ENCODE measurements at places on chromosomes 4 and X.

- DNase-seq, result no peak
Measured at GRCh38 chr4:189912170-189912569, 28.5 kb upstream of the FRG1 start.

GRCh38 chr4:96164814-96165351 is 325.0 kb downstream of the PDHA2 start:
- no peak for DNase-seq

DNA sequence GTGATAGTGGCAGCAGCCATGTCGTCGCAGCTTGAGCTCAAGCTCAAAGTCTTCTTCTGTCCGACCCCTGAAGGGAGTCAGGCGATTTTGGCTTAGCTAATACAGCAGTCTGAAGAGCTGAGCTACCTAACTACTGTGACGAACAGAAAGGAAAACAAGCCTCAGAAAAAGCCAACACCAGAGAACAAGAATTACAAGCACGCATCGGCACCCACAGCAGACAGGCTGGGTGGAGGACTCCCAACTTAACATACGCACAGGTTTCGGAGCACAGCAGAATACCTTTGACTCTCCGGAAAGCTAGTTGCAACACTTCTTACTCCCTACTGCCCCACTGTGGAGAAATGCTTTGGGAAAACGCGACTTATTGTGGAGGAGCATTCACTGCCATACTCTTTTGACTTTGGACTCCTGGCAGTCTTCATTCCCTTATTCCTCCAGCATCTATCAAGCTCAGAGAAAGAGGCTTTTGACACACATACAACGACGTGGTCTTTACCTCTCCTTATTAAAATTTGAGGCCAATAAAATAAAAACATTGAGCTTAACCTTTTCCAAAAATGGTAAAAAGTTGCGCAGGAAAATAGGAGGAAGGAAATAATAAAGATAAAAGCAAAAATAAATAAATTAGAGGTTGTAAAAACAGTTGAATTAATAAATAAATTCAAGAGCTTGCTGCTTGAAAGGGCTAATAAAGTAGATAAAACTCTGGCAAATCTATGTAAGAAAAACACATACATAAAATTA is 41.3 kb upstream of the GPC3 start:
- DNase-seq, result peak; percentile 2

DNA sequence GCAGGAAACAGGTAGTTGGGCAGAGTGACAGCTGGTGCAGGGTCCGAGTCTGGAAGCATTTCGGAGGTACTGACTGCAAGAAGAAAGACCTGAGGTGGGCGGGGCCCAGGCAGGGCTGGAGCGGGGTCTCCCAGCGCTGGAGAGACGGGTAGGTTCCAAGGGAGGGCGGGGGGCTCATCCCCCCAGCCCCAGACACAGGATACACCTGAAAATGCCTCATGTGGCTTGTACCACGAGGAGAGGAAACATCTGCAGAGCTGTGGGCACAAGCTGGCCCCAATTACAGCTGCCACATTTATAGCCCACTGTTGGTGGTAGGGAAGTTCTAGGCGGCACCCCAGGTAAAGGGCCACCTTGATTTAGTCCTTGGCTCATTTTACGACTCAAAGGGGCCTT is 38.0 kb downstream of the ELF4 start:
- DNase-seq, result no peak
